Left renal pelvis (tissue), 4 donors: ENCODE measurements at places on chromosomes 16 and 17.

- DNase-seq, result no peak
These were observed 1576.8 kb downstream of the CDH8 start for GRCh38 chr16:60459463-60459862.

- DNase-seq, result no peak
These were observed 98.3 kb upstream of the GOT2 start for GRCh38 chr16:58832386-58832895.

GRCh38 chr17:37691807-37692206, 48.6 kb upstream of the DDX52 start:
- no peak for DNase-seq

GRCh38 chr16:85990861-85991301, 91.9 kb downstream of the IRF8 start:
- no peak for DNase-seq

- no peak for DNase-seq
These were observed 82.8 kb upstream of the ZNF750 start for GRCh38 chr17:82922646-82923045.

- no peak for DNase-seq
These were observed 67.3 kb downstream of the ANKRD11 start for GRCh38 chr16:89422905-89423630.

DNA sequence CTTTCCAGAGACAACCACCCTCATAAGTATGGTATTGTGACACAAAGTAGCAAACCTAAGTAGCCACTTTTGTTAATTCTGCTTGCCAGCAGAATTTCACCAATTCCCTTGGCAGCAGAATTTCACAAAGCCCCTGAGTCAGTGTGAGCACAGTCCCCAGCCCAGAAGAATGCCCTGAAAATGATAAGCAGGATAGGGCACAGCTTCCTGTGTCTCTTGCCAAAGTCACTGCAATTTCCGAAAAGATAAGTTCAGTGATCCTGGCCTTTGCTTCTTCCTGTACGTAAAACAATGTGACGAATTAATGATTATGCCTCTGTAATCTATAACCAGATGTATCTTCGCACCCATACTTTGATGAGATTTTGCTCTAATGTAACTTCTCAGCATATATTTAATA, 16.0 kb upstream of the WIPF2 start:
- no peak for DNase-seq

- no peak for DNase-seq
These were observed 35.8 kb upstream of the ADGRG1 start for GRCh38 chr16:57592591-57593003.

DNA sequence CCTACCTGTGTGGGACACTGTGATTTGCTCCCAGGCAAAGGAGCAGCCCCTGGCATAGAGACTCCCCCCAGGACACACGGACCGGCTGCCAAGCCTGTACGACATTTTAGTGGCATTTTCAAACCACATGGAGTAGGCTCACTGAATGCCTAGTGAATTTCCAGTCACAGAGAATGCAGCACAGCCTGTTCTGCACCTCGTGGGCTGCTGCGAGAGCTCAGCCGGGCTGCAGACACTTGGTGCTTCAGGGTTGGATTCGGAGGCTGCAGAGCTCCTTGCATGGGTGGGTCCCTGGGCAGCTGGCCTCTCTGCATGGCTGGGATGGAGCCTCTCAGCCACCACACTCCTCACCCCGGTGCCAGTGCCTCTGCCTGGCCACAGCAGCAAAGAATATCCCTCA, 51.2 kb upstream of the HNF1B start:
- DNase-seq, result no peak

GRCh38 chr17:38730526-38731379, 612 bp downstream of the CISD3 start:
- no peak for DNase-seq

DNA sequence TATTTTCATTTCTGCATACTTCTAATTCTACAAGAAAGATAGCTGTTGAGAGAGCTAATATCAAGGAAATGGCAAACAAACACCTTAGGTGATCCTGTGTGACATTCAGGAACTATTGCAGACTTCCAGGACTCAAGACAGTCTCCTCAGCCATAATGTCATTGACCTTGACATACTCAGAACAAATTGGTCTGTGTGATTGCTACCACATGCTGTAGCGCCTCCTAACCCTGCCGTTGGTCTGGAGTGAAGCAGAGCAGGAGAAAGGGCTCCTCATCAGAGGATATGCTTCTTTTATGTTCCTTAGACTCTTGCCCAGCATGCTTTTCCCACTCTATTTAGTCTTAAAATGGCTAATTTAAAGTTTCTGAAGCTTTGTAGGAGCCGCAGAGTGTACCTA, 194.2 kb upstream of the TBX2 start:
- no peak for DNase-seq

GRCh38 chr17:42692489-42692888, 10.2 kb downstream of the CNTNAP1 start:
- no peak for DNase-seq

- DNase-seq, result no peak
These were observed 437.8 kb downstream of the SLC39A11 start for GRCh38 chr17:72654706-72655105.

GRCh38 chr16:30523768-30524574, 2.4 kb downstream of the ZNF768 start:
- no peak for DNase-seq

GRCh38 chr16:47881574-47881973, 274.2 kb downstream of the ABCC12 start:
- DNase-seq, result no peak

DNA sequence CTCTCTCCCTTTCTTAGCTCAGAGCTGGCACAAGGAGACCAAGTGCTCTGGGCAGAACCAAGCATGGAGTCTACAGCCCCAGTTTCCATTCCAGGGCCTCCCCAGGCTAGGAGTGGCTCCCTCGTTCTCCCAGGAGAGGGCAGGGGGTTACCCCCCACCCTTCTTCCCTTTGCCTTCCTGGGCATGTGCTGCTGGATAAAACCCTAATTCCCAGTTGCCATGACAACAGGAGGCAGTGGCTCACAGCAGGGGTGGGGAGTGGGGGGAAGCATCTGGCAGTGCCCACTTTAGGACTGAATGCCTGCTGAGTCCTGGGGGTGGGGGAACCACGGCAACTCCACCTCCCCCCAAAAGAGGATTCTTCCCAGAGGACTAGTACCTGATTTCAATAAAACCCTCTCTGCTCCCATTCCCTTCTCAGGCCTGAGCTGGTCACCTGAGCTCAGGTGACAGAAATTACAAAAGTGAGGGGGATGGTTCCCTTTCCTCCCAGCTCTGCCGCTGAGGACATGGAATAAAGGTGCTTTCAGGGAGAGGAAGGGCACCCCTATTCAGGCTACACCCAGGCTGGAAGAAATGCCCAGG, 1.8 kb downstream of the MPP2 start:
- no peak for DNase-seq

DNA sequence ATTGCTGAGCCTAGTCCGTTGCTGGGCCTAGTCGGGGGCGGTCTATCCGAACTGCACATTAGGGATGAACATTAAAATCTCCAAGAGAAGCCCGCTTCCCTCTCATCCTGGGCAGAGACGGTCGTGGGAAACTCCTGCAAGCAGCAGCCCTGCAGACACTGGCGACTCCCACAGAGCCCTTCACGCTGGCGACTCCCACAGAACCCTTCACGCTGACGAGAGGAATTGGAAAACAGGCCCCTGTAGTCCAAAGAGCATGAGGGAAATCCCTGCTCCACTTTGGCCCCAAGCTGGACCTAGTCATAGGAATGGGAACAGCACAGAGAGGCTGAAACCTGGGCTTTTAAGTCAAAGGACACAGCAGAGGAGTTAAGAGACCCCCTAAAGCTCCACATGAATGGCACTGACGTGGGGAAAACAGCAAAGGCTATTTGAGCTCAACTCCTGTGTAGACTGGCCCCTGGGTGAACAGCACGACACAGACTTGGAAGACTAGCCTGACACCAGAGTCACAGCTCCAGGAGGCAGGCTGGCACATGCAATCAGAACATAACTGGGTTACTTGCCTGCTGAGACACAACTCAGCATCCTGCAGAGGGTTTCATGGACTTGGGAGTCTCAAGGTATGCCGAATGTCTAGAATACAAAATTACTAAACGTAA, 42.2 kb downstream of the WDR45B start:
- DNase-seq, result no peak

GRCh38 chr17:82120148-82120547, 22.1 kb upstream of the FASN start:
- no peak for DNase-seq

DNA sequence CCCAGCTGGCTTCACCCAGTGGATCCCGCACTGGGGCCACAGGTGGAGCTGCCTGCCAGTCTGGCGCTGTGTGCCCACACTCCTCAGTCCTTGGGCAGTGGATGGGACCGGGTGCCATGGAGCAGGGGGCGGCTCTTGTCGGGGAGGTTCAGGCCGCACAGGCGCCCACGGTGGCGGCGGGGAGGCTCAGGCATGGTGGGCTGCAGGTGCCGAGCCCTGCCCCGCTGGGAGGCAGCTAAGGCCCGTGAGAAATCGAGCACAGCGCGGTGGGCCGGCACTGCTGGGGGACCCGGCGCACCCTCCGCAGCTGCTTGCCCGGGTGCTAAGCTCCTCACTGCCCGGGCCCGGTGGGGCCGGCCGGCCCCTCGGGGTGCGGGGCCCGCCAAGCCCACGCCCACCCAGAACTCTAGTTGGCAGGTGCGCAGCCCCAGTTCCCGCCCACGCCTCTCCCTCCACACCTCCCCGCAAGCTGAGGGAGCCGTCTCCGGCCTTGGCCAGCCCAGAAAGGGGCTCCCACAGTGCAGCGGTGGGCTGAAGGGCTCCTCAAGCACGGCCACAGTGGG, 26.6 kb downstream of the CCDC42 start:
- no peak for DNase-seq

- DNase-seq, result no peak
These were observed 44.2 kb downstream of the NT5M start for GRCh38 chr17:17347234-17347955.

GRCh38 chr16:57502048-57502775, 15.9 kb upstream of the DOK4 start:
- DNase-seq, result no peak

DNA sequence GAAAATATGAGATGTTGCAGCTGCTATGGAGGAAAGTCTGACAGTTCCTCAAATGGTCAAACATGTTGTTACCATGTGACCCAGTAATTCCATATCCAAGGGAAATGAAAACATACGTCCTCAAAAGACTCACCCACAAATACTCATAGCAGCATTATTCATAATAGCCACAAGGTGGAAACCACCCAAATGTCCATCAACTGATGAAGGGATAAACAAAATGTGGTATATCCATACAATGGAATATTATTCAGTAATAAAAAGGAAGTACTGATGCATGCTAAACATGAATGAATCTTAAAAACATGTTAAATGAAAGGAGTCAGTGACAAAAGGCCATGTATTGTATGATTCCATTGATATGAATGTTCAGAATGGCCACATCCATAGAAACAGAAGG, 140.2 kb downstream of the PITPNC1 start:
- DNase-seq, result no peak

GRCh38 chr17:725084-725483, 7.3 kb upstream of the TLCD3A start:
- DNase-seq, result no peak

GRCh38 chr17:61323909-61324868, 75.5 kb upstream of the TBX2 start:
- no peak for DNase-seq

DNA sequence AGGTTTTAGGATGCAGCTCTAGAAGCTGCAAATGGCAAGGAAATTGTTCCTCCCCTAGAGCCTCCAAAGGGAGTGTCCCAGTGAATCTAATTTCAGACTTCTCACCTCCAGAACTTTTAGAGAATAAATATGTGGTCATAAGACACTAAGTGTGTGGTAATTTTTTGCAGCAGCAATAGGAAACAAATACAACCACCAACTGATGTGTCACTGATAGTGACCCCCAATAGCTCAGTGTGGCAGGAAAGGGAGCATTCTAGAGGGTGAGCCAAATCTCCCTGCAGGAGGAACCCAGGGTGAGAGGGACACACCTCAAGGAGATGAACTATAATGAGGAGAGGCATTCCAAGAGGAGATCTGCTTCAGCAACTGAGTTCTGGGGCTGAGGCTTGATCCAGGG, 4.1 kb downstream of the CCL4L2 start:
- no peak for DNase-seq

GRCh38 chr16:85514598-85515318, 98.4 kb upstream of the GSE1 start:
- no peak for DNase-seq

GRCh38 chr17:51015145-51015558, 105.5 kb downstream of the SPAG9 start:
- DNase-seq, result no peak

GRCh38 chr17:16512011-16512410, 20.0 kb upstream of the LRRC75A start:
- no peak for DNase-seq

DNA sequence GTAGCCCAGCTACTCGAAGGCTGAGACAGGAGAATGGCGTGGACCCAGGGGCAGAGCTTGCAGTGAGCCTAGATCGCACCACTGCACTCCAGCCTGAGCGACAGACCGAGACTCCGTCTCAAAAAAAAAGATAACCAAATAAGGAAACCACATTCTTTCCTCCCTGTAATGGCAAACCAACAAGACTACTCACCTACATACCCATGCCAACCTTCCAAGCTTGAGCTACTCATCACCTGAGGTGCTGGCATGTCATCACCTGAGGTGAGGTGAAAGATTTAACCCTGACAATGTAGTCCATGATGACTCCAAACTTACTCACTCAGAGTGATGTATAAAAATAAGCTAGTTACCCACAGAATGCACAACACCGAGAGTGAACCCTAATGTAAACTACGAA, 85.2 kb downstream of the SMG6 start:
- no peak for DNase-seq

- DNase-seq, result no peak
These were observed 3.4 kb upstream of the SMPD3 start for GRCh38 chr16:68451676-68452075.

DNA sequence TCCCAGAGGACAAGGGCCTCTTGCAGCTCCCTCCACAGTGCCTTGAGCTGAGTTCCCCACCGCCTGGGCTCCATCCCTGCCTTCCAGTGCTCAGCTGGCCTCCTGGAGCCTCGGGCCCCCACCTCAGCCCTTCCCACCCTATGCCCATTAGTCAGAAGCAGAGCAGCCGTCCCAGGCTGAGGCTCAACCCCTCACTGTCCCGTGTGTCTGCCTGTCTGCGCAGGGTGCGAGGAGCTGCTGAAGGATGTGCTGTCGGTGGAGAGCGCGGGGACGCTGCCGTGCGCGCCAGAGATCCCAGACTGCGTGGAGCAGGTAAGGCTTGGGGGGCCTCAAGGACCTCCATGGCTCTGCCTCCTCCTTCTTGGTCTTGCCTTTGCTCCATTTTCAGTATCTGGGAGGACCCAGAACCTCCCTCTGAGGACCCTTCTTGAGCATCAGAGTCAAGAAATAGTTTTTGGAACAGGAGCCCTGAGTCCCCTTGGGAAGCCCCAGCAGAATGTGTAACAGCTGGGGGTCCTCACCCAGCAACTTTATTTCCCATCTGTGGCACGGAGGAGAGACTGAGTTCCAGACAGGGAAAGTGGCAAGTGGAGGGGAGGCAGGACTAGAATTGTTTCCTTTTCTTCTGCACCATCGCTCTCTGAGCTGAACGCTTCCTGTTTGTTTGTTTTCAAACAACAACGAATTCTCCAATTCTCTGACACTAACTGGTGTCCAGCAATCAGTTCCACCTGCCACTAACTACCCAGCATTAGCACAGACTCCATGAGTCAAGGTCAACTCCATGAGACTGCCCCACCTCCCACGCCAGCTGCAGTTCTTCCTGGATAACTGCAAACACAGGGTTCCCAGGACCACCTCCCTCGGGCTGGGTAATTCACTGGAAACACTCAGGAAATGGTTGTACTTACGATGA, 42.6 kb downstream of the RAB11FIP4 start:
- no peak for DNase-seq

- no peak for DNase-seq
These were observed 174.4 kb upstream of the IRX6 start for GRCh38 chr16:55149622-55150021.

GRCh38 chr17:57436565-57436964, 180.2 kb downstream of the MSI2 start:
- DNase-seq, result no peak
